ENCODE measurements at places on chromosomes 4 and X.

DNA sequence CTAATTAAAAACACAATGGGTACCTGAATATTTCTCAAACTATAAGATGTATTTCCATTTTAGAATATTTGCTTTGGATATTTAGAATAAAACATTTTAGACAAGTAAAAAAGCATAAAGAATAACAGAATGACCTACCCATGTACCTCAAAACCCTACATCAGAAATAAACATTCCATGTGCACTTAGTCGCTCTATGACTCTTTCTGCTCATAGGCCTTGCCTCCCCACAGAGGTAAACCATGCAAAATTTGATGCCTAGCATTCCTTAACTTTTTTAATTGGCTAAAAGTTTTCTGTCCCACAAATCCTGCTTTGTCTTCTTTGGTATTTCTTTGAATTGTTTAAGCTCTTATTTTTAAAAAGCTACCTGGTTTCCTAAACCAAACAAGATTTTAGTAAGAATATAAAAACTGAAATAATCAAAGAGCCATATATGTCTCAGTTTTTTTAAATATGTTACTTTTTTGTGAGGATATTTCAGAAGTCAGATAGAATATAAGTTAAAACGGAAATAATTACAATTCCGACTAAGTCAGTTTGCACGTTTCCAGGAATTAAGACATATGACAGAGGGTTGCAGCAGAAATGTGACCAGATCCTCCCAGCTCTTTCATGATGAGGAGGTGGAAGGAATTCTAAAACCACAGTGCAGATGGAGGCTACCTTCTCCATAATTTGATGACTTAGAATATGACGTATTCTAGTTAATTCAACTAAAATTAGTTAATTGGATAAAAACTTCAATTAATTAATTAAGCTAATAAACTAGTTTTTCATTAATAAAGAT lies 102.5 kb downstream of the FIP1L1 start:
- DNase-seq: no peak
- H3K27me3 ChIP-seq: no peaks in the 10 kb centered on the region
- no peak overlapping the region for H3K27ac ChIP-seq
- H3K36me3 ChIP-seq: no peaks in the 10 kb centered on the region

DNA sequence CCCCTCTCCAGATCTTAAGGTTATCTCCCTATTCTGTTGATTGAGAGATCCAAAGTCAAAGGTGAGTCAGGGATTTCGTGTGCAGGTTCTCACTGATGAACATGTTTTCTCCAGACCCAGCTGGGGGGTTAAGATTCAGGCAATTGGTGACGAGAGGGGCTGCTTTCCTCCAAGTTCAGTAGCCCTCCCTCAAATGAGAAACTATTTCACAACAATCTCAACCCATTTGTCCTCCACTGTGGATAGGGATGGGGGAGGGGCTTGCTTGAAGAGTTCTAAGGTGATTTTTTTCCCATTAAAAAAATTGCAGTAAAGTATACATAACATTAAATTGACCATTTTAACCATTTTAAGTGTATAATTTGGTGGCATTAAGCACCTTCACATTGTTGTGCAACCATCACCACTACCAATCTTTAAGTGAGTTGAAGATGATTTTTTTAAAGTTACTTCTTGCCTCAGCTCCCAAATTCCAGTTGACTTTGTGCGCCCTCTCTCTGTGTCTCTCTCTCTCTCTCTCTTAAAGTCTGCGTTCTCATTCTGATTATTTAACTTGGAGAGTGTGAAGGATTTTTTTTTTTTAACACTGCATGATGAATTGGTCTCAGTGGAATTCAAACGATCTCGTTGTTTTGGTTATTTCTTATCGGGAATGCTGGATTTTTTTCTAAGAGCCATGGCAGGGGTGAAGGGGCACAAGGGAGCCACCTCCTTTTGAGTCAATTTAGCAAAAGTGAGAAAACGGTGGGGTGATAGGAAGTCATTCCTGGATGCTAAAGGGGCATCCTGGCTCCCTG lies 175.9 kb downstream of the SHROOM3 start:
- no peak for DNase-seq
- H3K4me1 ChIP-seq: no peaks in the 10 kb centered on the region
- no peak overlapping the region for H3K27ac ChIP-seq
- H3K4me3 ChIP-seq: no peak overlapping the region
- H3K27me3 ChIP-seq: no peaks in the 10 kb centered on the region

DNA sequence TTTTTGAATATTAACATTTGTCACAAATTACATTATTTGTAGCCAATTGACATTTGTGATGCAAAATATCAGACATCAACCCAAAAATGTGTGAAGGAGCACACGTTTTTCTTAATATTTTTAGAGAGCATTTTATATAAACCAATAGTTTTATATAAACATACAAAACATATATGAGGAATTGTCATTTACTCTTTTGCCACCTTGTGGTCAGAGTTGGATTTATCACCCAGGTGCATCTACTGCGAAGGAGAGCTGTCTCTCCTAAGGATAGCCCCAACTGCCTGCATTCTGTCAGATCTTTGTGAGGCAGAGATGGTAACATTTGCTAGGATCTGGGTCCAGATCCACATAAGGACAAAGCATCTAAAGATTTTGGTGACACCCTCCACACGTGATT lies 2.5 kb upstream of the USP27X start:
- H3K27ac ChIP-seq: no peak overlapping the region
- H3K4me3 ChIP-seq: no peak overlapping the region
- DNase-seq: no peak
- H3K4me1 ChIP-seq: no peaks in the 10 kb centered on the region

GRCh38 chr4:148642907-148643306 lies 200.7 kb upstream of the NR3C2 start:
- H3K4me3 ChIP-seq: no peak overlapping the region
- no peaks in the 10 kb centered on the region for H3K36me3 ChIP-seq
- DNase-seq: no peak
- H3K27me3 ChIP-seq: no peaks in the 10 kb centered on the region

- H3K4me3 ChIP-seq: no peak overlapping the region
- H3K36me3 ChIP-seq: no peaks in the 10 kb centered on the region
- H3K27me3 ChIP-seq: no peaks in the 10 kb centered on the region
- DNase-seq: no peak
- no peaks in the 10 kb centered on the region for H3K4me1 ChIP-seq
- H3K27ac ChIP-seq: no peak overlapping the region
Measured at GRCh38 chr4:51998837-51999236, 21.3 kb downstream of the LRRC66 start.

DNA sequence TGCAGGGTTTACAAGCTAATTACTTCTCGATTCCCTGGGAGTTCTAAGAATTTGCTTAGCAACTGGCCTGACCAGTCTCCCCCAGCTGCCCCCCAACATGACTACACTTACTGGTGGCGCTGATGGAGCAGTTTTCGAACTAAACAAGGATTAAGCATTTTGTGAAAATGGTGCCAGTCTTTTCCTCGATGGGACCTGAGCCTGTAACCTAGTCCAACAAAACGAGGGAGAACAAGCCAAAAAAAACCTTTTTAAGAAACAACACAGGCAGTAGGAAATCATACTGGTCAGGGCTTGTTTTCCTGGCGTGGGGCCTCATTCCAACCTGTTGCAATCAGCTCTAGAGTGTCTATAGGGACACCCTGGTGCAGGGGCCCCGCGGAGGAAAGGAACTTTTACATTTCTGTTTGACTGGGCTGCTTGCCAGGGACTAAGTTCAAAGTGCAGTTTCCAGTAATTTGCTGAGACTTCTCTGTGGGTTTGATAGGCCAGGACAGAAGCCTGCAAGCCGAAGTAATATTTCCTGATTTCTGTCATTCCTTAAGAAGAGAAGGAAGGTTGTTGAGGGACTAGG lies 158.7 kb downstream of the SPRY1 start:
- no peaks in the 10 kb centered on the region for H3K27me3 ChIP-seq
- no peaks in the 10 kb centered on the region for H3K4me1 ChIP-seq
- no peaks in the 10 kb centered on the region for H3K36me3 ChIP-seq
- peak overlapping the region; percentile 74 for H3K27ac ChIP-seq

DNA sequence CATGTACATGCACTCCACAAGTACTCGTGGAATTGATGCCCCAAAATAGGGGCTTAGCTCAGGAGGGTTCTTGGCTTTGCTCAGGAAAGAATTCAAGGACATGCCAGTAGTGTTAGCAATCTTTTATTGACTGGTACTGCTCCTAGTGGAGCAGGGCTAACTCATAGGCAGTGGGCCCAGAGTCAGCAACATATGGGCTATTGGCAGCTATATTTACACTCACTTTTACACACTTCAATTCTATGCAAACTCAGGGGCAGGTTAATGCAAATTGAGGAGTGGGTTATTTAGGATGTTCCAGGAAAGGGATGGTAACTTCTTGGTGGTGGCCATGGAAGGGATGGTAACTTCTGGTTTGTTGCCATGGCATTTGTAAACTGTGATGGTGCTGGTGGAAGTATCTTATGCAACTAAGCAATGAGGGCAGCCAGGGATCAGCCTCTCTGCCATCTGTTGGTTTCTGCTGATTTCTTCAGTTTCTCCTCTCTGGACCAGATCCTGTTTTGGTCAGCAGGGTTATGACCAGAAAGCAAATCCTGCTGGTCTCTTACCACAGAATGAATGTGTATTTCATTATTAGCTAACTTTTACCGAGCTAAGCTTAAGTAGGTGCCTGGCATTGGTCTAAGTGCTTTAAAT lies 69.2 kb upstream of the FAT1 start:
- no peaks in the 10 kb centered on the region for H3K4me1 ChIP-seq
- no peak overlapping the region for H3K4me3 ChIP-seq
- no peaks in the 10 kb centered on the region for H3K27me3 ChIP-seq
- H3K27ac ChIP-seq: no peak overlapping the region

DNA sequence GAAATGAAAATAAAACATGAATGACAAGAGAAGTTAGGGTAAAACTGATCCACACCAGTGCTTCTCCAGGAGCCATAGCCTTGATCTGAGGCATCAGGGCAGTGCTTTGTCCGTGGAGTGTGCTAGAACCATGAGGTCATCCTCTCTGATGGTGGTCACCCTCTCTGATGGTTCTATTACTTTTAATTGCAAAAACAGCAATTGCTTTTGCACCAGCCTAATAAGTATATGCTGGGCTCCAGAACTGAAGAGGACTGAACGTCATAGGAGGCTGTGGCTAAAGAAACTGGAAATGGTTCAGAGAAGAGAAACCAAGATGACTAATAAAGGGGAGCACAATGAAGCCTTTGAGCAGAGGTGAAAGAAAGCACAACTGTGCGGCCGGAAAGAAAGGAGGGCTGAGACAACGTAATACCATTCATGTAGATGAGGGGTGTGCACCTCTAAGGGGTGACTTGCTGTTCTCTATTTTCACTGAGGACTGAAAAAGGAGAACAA lies 17.0 kb upstream of the TMEM154 start:
- H3K4me3 ChIP-seq: no peak overlapping the region
- DNase-seq: no peak
- no peaks in the 10 kb centered on the region for H3K27me3 ChIP-seq
- H3K4me1 ChIP-seq: no peaks in the 10 kb centered on the region
- H3K36me3 ChIP-seq: no peaks in the 10 kb centered on the region
- no peak overlapping the region for H3K27ac ChIP-seq

GRCh38 chr4:161486461-161486860 lies 677.3 kb downstream of the FSTL5 start:
- no peaks in the 10 kb centered on the region for H3K4me1 ChIP-seq
- no peak overlapping the region for H3K27ac ChIP-seq
- H3K36me3 ChIP-seq: no peaks in the 10 kb centered on the region
- no peak overlapping the region for H3K4me3 ChIP-seq
- DNase-seq: no peak
- no peaks in the 10 kb centered on the region for H3K27me3 ChIP-seq

DNA sequence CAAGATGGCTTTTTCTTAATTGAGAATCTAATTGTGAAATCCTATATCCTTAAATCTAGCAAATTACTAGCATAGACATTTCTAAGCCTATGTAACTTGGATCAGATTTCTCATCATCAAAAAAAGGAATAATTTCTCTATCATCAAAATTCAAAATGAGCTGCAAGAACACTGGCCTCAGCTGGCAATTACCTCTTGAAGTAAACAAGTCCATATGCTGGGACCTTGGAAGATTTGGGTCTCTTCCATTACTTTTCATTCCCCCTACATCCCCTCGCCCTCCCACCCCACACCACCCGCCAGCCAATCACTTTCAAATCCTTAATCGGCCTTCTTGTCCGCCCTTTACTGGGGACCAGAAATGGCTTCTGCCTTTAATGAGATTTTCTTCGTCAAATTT lies 23.3 kb upstream of the MBTPS2 start:
- no peak for DNase-seq
- H3K27ac ChIP-seq: no peak overlapping the region
- H3K27me3 ChIP-seq: no peaks in the 10 kb centered on the region
- H3K36me3 ChIP-seq: no peaks in the 10 kb centered on the region
- H3K4me3 ChIP-seq: no peak overlapping the region

- H3K27me3 ChIP-seq: no peaks in the 10 kb centered on the region
- H3K36me3 ChIP-seq: no peaks in the 10 kb centered on the region
- H3K4me3 ChIP-seq: no peak overlapping the region
- no peaks in the 10 kb centered on the region for H3K4me1 ChIP-seq
- no peak for DNase-seq
- H3K27ac ChIP-seq: no peak overlapping the region
Measured at GRCh38 chr4:20287246-20287645, 35.5 kb downstream of the SLIT2 start.

DNA sequence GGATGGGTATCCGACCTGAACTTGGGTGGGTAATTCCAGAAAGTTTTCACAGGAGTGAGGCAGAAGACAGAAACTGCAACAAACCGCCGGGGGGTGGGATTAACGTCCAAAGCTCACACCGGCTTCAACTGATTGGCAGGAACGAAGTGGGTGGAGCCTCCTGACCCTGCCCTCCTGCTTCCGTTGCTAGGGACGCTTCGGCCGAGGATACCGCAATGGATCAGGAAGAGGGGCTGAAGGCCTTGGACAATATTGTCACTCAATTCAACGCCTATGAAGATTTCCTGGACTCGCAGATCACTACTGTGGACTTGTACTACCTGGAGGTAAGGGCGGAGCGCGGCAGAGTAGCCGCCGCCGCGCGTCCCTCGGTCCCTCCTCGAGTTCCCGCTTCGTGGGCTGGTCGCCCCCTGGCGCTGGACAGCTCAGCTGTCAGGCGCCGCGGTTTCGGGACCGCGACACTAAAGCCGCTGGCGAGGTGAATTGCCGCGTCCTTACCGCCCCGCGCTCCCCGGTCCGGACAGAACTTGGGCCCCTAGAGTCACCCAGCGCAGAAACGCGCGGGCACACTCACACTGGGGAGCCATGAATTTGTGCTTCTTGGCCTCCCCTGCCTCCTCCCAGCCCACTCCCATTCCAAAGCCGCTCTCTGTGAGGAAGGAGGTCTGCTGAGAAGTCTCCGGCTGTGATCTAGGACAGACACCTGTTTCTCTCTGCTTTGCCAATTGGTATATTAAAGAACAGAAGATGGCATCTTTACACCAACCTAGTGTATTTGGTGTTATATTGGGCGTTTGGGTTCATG lies at the start of gene CFAP299:
Gene CFAP299 (plus strand): TSS at position 177 of the 805 bp plus-strand sequence.
- no peaks in the 10 kb centered on the region for H3K36me3 ChIP-seq
- DNase-seq: peak; percentile 60
- peaks cover 18% of the 10 kb centered on the region for H3K27me3 ChIP-seq
- H3K4me1 ChIP-seq: no peaks in the 10 kb centered on the region

DNA sequence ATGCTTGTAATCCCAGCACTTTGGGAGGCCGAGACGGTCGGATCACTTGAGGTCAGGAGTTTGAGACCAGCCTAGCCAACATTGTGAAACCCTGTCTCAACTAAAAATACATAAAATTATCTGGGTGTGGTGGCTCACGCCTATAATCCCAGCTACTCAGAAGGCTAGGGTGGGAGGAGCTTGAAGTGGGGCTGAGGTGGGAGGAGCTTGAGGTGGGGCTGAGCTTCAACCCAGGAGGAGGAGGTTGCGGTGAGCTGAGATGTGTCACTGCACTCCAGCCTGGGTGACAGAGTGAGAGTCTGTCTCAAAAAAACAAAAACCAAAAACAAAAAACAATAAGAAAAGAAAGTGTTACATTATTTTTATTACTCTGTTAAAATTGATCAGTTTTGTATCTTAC lies 1164.4 kb upstream of the IGFBP7 start:
- no peaks in the 10 kb centered on the region for H3K4me1 ChIP-seq
- DNase-seq: no peak
- H3K27ac ChIP-seq: no peak overlapping the region
- no peaks in the 10 kb centered on the region for H3K27me3 ChIP-seq
- no peak overlapping the region for H3K4me3 ChIP-seq
- H3K36me3 ChIP-seq: no peaks in the 10 kb centered on the region
